ENCODE measurements at places on chromosomes 6 and 20.

- no peak for DNase-seq
Measured at GRCh38 chr6:160881148-160881808, 110.3 kb upstream of the MAP3K4 start.

DNA sequence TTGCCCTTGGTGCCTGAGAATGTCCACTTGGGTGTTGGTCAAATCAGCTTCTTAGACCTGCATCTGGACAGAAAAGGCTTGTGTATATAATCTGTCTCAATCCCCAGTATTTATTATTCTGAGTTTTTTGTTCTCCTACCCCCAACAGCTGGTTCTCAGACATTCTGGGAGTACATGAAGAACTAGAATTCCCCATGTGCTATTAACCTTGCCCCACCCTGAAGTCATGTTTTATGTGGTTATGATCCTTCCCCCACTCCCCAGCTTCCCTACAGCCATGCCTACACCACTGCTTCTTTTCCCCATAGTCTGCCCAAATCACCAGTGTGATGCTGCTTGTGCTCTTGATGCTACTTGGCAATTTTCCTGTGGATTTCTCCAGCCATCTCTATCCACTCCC is 157.0 kb downstream of the ADAT2 start:
- DNase-seq, result no peak

GRCh38 chr6:161318456-161318855 is 44.6 kb upstream of the AGPAT4 start:
- no peak for DNase-seq

DNA sequence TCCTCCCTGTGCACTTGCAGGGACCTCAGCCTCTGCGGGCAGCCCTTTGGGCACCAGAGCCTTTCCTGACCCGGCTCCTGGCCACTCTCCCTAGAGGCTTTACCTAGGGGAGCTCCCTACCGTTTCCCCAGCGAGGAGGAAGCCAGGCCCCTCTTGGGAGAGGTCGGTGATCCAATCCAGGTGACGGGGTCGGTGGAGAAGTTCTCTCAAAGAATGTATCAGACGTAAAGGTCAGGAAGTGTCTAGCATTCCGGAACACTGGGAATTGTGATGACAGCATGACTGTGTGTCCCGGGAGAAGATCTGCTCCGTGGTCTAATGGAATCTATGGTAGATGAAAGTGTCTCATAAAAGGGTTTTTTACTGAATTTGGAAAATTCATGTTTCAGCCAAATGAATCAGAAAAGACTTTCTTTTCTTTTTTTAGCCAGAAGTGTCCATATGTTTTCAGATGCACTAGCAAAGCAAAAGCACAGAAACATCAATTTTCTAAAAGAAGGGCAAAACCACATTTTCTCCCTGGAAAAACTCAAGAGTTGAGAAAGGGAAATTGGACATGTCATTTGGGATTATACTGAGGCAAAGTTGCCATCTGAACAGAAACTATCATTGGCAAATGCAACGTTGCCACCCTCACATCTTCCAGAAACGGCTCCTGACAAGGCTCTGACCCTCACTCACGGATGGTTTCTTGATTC is 289.4 kb downstream of the THBS2 start:
- DNase-seq, result no peak

- no peak for DNase-seq
Measured at GRCh38 chr20:1241456-1241855, 15.6 kb downstream of the RAD21L1 start.

GRCh38 chr6:116475141-116475540 is 14.0 kb downstream of the CALHM6 start:
- DNase-seq, result no peak

DNA sequence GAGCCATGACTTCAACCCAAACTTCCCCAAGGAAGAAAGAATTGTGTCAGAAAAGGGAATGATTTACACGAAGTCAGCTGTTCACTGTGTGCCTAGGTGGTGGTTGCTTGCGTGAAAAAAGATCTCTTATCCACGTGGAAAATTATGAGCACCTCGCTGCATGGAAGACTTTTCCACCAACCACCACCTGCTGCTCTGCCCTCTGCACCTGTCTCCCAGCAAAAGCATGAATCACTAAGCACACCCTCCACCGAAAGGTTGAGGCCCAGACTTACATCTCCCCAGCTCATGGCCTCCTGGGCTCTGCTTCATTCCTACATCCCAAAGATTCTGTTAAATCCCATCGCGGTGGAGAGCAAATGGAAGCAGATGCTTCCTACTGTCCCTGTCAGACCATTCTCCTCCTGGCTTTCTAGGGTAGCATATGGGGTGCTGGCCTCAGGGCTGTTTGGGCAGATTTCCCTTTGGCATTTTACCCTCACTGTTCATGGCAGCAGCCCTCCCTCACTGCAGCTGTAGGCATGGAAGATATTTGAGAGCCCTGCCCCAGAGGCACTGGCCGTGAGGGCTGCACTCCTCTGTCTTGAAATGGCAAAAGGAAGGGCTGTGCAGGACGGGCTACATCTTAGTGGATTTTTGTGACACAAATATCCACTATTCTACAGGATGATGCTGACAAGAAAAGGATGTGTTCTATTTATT is 37.6 kb upstream of the CST5 start:
- DNase-seq, result no peak

GRCh38 chr6:18023891-18024290 is 36.5 kb upstream of the KIF13A start:
- DNase-seq, result no peak

- no peak for DNase-seq
Measured at GRCh38 chr6:106538145-106538544, 91.2 kb downstream of the RTN4IP1 start.

- DNase-seq, result no peak
Measured at GRCh38 chr20:34921436-34921835, 34.2 kb downstream of the GSS start.

GRCh38 chr6:18536591-18537055 is 149.5 kb downstream of the RNF144B start:
- DNase-seq, result no peak

DNA sequence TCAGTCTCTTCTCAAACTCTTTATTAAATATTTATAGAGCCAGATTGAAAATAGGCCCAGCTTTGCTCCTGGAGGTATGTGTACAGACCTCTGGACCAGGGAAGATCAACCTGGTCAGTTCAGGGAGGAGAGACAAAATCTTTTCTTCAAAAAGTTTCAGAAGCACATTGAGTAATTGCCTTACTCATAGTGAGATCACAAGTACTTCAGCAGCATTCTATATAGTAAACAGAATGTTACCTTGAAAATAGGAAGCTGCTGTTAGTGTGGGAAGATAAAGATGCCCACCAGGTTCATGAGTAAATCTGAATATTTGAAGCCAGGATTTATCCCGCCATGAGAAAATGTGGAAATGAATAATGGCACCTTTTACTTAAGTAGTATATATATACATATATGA is 665.9 kb upstream of the CITED2 start:
- DNase-seq, result no peak

GRCh38 chr6:106281661-106282060 is 43.9 kb downstream of the ATG5 start:
- DNase-seq, result no peak

- DNase-seq, result no peak
Measured at GRCh38 chr6:167450626-167451025, 125.7 kb downstream of the TTLL2 start.

DNA sequence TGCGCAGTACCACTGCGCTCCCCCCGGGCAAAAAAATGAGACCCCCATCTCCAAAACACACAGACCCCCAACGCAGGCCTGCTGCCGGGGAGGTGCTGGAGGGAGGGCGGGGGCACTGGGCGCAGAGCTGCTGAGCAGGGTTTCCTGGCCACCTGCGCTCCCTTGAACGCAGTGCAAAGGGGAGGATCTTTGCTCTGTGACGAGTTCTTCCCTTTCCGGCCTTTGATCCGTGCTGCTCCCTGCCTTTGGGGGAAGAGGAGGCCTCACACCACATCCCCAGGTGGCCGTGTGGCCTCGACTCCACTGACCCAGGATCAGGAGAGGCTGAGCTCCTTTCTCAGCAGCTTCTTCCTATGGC is 8.9 kb upstream of the COL20A1 start:
- no peak for DNase-seq

GRCh38 chr20:49750611-49751396 is 37.1 kb upstream of the B4GALT5 start:
- DNase-seq, result no peak

DNA sequence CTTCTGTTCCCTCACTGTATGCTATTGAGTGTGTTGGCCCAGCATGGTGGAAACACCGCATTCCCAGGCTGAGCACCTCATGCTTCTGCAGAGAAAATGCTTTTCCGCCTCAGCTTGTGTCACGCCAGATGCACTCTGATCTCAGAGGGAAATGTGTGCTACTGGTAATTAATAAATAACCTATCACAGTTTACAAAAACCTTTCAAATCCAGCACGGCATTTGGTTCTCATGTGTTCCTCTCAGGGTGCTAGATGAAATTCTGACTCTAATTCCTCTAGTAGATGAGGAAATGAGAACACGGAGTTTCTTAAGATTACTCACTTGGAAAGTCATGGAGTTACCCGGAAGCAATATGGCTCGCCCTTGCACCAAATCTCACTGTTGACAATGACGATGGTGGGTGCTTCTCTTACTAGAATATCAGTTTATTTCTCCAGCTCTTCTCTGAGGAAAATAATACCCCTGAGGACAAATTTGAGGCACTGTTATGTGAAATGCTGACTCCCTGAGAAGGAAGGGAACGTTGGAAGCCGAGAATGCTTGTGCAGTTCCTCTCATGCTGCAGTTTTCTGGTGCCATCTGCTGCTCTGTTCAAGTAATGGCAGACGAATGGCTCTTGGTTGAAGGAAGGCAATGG is 116.6 kb downstream of the RNF144B start:
- peak; percentile 51 for DNase-seq

DNA sequence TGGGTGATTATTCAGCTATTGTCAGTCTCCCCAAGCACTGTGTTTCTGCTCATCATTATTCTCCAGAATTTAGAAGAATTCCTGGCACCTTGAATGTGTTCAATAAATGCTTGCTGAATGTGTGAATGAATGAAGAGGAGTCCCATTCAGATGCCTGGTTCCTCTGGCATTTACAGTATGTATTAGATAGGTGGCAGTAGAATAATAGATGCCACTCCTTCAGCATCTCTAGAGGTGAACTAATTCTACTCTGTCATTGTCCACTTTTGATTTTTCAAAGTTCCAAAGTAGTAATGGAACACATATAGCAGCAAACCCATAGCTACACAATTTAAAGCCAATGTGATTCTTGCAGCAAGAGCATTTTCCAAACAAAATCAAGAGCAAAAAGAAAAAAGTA is 118.9 kb upstream of the CEP162 start:
- DNase-seq, result no peak

- no peak for DNase-seq
Measured at GRCh38 chr6:29980511-29980910, 38.2 kb downstream of the HLA-A start.

GRCh38 chr20:33551778-33552177 is 61.9 kb downstream of the CBFA2T2 start:
- no peak for DNase-seq

Measured in forelimb muscle (tissue), 1 donor.